ENCODE measurements at places on chromosomes 2 and 18. TPM values are rescaled to one million over a fixed set of nuclear protein-coding genes. Genes with fewer than 3 reads are reported as not detected.

DNA sequence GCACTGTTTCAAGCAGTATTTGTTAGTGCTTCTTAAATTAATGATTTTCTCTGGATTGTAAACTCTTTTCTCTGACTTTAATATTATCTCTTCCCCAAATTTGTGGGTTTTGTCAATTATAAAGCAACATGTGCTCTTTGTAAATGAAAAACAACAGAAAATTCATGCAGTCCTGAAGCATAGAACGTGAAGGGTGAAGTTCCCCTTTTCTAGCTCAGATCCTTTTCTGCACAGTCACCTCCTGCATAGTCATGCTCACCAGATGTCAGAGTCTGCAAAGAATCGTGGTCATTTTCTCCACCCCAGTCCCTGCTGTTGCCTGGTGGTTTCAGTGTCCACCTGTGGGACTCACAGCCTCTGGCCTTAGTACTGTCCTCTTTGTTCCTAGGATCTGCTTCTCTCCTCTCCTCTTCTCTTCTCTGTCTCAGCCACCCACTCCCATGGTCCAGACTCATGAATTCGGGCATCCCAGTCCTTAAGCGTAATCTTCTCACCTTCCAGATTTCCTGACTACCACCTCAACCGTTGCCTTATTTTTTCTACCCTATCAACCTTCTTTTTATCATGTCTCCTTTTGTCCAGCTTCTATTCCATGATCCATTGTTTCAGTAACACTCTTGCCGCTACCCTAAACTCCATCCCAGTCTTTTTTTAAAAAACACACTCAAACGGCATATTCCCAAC, 229.1 kb downstream of the RTP5 start:
- H3K36me3 ChIP-seq = no peaks in the 10 kb centered on the region
- no peak overlapping the region for H3K4me3 ChIP-seq
- no peak overlapping the region for H3K27ac ChIP-seq
- H3K4me1 ChIP-seq = no peaks in the 10 kb centered on the region

GRCh38 chr2:168961450-168962229, 60.5 kb downstream of the G6PC2 start:
- H3K4me3 ChIP-seq = no peak overlapping the region
- peaks cover 5% of the 10 kb centered on the region for H3K4me1 ChIP-seq
- no peak overlapping the region for H3K27ac ChIP-seq
- no peak for DNase-seq
- no peaks in the 10 kb centered on the region for H3K36me3 ChIP-seq

DNA sequence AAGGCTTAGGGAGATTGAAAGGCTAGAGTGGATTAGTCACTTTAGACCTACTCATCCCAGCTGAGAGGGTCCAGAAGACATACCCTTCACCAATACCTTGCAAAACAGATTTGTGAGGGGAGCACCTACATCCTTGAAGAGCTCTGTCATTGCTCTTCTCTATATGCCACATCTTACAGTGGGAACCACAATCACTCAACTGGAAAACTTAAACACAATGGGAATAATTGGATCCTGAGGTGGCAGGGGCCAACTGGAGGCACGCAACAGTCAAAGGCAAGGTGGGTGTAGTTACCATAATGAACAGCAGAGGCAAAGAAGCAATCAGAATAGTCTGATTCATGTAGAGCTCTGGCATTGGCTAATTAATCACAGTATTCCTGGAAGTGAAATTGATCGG, 35.4 kb downstream of the PDE1A start:
- no peak for DNase-seq
- H3K27ac ChIP-seq = no peak overlapping the region
- H3K4me3 ChIP-seq = no peak overlapping the region

- H3K4me1 ChIP-seq = no peaks in the 10 kb centered on the region
- H3K36me3 ChIP-seq = no peaks in the 10 kb centered on the region
- DNase-seq = no peak
- no peaks in the 10 kb centered on the region for H3K27me3 ChIP-seq
- no peak overlapping the region for H3K4me3 ChIP-seq
- no peak overlapping the region for H3K27ac ChIP-seq
Measured at GRCh38 chr18:5095239-5095638, 101.8 kb downstream of the AKAIN1 start.

- DNase-seq = no peak
- H3K27me3 ChIP-seq = no peaks in the 10 kb centered on the region
- no peak overlapping the region for H3K4me3 ChIP-seq
- no peaks in the 10 kb centered on the region for H3K4me1 ChIP-seq
- H3K27ac ChIP-seq = no peak overlapping the region
Measured at GRCh38 chr18:26046419-26047077, 43.9 kb downstream of the SS18 start.

IFIH1 gene
- 32.6 TPM for total RNA-seq

- H3K27ac ChIP-seq = no peak overlapping the region
- peaks cover 29% of the 10 kb centered on the region for H3K4me1 ChIP-seq
- H3K27me3 ChIP-seq = no peaks in the 10 kb centered on the region
- H3K4me3 ChIP-seq = no peak overlapping the region
- DNase-seq = no peak
Measured at GRCh38 chr2:197871780-197872456, 67.5 kb downstream of the PLCL1 start.

DNA sequence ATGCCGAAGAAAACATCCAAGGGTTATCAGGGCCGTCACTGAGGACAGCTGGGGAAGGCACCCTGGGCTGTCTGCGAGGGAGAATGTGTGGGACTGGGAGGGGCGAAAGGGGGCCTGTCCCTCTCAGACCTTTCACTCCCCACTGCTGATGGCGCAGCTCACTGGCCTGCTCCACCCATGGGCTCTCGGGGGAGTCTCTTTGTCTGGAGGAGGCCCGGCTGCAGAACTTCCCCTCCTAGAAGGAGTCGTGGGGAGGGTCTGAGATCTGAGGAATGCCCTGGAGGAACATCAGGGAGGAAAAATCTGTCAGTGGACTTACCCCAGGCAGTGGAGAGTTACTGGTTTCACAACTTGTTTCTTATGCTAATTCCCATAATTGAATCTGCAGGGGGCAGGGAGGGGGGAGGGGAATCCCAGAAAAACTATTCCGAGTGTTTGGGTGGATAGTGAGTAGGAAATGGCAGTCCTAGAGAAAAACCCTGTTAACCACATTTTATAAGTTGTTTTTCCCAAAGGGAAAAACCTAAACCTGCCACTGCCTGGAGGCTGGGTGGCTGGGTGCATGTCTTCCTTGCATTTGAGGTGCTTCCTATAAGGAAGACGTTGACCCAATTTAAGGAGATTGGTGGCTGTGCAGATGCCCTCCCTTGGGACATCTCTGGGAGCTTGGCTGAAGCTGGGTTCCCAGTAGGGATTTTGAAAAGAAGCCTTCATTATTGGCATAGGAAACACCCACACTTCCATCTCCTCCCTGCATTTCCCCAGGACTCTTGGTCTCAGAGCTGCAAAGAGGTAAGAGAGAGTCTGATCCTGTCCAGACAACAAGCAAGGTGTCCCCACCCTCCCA, 11.7 kb upstream of the SEMA4C start:
- H3K27ac ChIP-seq = no peak overlapping the region
- peaks cover 3% of the 10 kb centered on the region for H3K4me1 ChIP-seq
- H3K36me3 ChIP-seq = no peaks in the 10 kb centered on the region
- no peaks in the 10 kb centered on the region for H3K27me3 ChIP-seq

- H3K27me3 ChIP-seq = no peaks in the 10 kb centered on the region
- peaks cover under 1% of the 10 kb centered on the region for H3K36me3 ChIP-seq
- no peak overlapping the region for H3K4me3 ChIP-seq
- no peak overlapping the region for H3K27ac ChIP-seq
- peaks cover 17% of the 10 kb centered on the region for H3K4me1 ChIP-seq
Measured at GRCh38 chr2:85564144-85564563, 2.9 kb upstream of the GGCX start.

LRRTM4 gene
- total RNA-seq = not detected

HOXD12 gene
- not detected for total RNA-seq

NXPH2 gene
- not detected for total RNA-seq

DNA sequence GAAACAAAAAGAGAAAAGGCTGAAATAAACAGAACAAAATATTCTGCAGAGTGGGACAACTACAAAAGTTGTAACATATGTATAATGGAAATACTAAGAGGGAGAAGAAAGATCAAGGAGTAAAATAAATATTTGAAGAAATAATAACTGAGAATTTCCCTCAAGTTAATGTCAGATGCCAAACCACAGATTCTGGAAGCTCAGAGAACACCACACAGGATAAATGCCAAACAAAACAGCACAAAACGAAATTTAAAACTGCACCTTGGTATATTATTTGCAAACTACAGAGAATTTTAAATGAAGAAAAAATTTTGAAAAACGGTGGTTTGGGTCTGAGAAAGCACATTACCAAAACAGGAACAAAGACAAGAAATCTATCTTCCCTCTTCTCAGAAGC, 1588.9 kb upstream of the TMEFF2 start:
- no peak for DNase-seq
- no peaks in the 10 kb centered on the region for H3K27me3 ChIP-seq
- no peaks in the 10 kb centered on the region for H3K4me1 ChIP-seq
- no peak overlapping the region for H3K27ac ChIP-seq

GRCh38 chr2:82062463-82062862, 1757.9 kb upstream of the LRRTM1 start:
- DNase-seq = no peak
- no peak overlapping the region for H3K27ac ChIP-seq
- no peaks in the 10 kb centered on the region for H3K36me3 ChIP-seq

- H3K36me3 ChIP-seq = no peaks in the 10 kb centered on the region
- no peak for DNase-seq
- peak overlapping the region; percentile 62 for H3K4me3 ChIP-seq
- no peak overlapping the region for H3K27ac ChIP-seq
- H3K4me1 ChIP-seq = peaks cover 21% of the 10 kb centered on the region
- no peaks in the 10 kb centered on the region for H3K27me3 ChIP-seq
Measured at GRCh38 chr2:36597003-36597531, 901 bp downstream of the FEZ2 start.

DNA sequence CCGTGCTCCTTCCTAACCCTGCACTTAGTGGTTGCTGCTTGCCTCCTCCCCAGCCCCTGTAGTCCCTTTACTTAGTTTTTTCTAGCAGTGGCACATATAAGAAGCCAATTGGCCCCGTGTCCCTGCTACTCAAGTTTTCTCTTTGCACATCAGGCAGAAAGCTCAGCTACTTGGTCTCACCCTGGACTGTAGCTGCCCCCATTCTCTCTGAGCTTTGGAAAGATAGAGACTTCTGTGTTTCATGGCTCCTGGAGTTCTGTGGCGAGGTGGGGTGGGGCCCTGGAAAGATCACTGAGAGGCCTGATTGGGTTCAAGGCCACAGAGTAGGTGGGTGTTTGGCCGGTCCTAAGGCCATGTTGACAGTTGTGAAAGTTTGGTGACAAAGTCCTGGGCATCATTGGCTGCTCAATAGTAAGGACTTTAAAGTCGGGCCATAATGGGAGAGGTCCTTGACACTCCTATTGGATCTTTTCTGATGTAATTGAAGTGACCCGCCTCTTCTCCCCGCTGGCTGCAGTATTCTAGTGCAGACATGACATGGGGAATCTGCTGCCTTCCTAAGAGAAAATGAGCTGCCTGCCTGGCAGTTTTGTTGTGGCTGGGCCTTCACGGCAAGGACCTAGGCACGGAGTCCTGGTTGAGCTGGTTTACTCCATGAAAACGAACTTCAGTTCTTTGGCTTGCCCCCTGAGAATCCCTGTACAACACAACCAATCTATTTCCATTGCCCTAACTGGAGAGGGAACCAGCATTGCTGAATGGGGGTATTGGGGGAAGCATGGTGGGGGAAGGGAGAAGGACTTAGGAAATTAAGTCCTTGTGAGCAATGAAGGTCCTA, 26.2 kb upstream of the CYP27A1 start:
- H3K36me3 ChIP-seq = peaks cover 44% of the 10 kb centered on the region
- H3K4me3 ChIP-seq = no peak overlapping the region
- no peaks in the 10 kb centered on the region for H3K4me1 ChIP-seq
- H3K27ac ChIP-seq = no peak overlapping the region
- DNase-seq = no peak
- H3K27me3 ChIP-seq = no peaks in the 10 kb centered on the region

- DNase-seq = no peak
- H3K36me3 ChIP-seq = no peaks in the 10 kb centered on the region
- no peak overlapping the region for H3K27ac ChIP-seq
- no peaks in the 10 kb centered on the region for H3K27me3 ChIP-seq
- no peak overlapping the region for H3K4me3 ChIP-seq
Measured at GRCh38 chr18:74803117-74803516, 205.4 kb downstream of the ZNF407 start.

CCDC138 gene
- 7.5 TPM for total RNA-seq

TUBB8B gene
- total RNA-seq = not detected

GRCh38 chr18:31176531-31176930, 13.9 kb upstream of the DSC1 start:
- DNase-seq = no peak
- H3K4me1 ChIP-seq = no peaks in the 10 kb centered on the region
- no peak overlapping the region for H3K27ac ChIP-seq

SPTBN1 gene
- total RNA-seq = 129 TPM

GRCh38 chr2:105072039-105072438, 34.2 kb downstream of the MRPS9 start:
- H3K27me3 ChIP-seq = no peaks in the 10 kb centered on the region
- H3K36me3 ChIP-seq = no peaks in the 10 kb centered on the region
- H3K4me1 ChIP-seq = peaks cover 15% of the 10 kb centered on the region
- peak overlapping the region; percentile 32 for H3K27ac ChIP-seq
- no peak overlapping the region for H3K4me3 ChIP-seq
- DNase-seq = no peak

ALK gene
- total RNA-seq = not detected

IL36RN gene
- not detected for total RNA-seq

DNA sequence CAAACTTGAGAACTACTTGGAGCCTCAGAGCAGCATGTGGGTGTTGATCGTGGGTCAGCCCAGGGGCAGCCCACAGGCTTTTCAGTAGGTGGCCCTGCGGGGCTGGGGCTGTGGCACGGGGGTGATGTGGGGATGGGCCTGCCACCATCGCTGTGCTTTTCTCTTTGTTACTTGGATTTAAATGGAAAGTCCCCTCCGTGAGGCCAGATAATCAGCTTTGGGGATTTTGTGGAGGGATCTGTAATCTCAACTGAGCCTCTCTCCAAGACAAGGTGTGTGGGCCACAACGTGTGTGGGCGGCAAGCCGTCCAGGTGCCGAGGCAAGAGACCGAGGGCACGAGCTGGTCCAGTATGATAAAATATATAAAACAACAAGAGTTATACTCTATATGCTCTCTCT, 16.7 kb downstream of the COLEC11 start:
- H3K27me3 ChIP-seq = no peaks in the 10 kb centered on the region
- no peak overlapping the region for H3K27ac ChIP-seq
- no peak for DNase-seq

- no peak overlapping the region for H3K4me3 ChIP-seq
- no peaks in the 10 kb centered on the region for H3K36me3 ChIP-seq
- H3K27me3 ChIP-seq = no peaks in the 10 kb centered on the region
- H3K27ac ChIP-seq = no peak overlapping the region
Measured at GRCh38 chr18:10099539-10100140, 185.8 kb downstream of the VAPA start.

- no peak overlapping the region for H3K4me3 ChIP-seq
- H3K4me1 ChIP-seq = no peaks in the 10 kb centered on the region
- no peak for DNase-seq
- H3K27ac ChIP-seq = no peak overlapping the region
- H3K27me3 ChIP-seq = no peaks in the 10 kb centered on the region
- H3K36me3 ChIP-seq = no peaks in the 10 kb centered on the region
Measured at GRCh38 chr2:212816267-212816666, 277.7 kb upstream of the ERBB4 start.

GRCh38 chr18:75244351-75245313, 34.0 kb downstream of the TSHZ1 start:
- no peaks in the 10 kb centered on the region for H3K27me3 ChIP-seq
- no peak for DNase-seq
- peaks cover 46% of the 10 kb centered on the region for H3K4me1 ChIP-seq
- H3K4me3 ChIP-seq = no peak overlapping the region

GRCh38 chr2:235278771-235279355, 215.0 kb upstream of the AGAP1 start:
- H3K4me3 ChIP-seq = no peak overlapping the region
- no peaks in the 10 kb centered on the region for H3K4me1 ChIP-seq
- H3K36me3 ChIP-seq = no peaks in the 10 kb centered on the region
- DNase-seq = no peak
- H3K27ac ChIP-seq = no peak overlapping the region
- peaks cover 13% of the 10 kb centered on the region for H3K27me3 ChIP-seq

All from T-cell (primary cell).